ENCODE measurements at places on chromosomes 2 and 18.

DNA sequence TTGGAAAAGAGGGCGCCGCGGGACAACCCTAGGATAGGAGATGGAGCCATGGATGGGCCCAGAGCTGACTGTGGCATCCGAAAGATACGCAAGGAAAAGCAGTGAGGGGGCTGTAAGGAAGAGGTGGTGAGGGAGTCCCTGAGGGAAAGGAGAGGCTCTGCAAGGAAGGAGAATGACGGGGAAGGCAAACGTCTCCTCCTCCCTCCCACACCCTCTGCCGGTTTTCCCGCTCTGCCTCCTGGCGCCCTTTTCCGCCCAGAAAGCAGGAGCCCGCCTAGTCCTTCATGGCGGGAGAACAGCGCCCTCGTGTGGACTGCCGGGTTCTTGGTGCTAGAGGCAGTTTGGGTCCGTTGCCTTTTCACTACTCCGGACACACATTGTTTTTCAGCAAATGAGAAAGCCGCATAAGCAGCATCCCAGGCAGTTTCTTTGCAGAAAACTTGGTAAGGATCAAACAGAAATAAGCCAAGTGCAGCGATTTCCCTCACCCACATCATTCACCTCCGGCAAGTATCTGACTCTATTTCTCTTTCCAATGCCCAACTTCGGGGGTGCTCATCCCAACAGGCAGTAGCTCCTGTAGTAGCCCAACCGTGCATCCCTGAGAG is 200.4 kb downstream of the INO80D start:
- peak; percentile 29 for DNase-seq

- no peak for DNase-seq
Measured at GRCh38 chr2:137775529-137775928, 188.7 kb upstream of the HNMT start.

DNA sequence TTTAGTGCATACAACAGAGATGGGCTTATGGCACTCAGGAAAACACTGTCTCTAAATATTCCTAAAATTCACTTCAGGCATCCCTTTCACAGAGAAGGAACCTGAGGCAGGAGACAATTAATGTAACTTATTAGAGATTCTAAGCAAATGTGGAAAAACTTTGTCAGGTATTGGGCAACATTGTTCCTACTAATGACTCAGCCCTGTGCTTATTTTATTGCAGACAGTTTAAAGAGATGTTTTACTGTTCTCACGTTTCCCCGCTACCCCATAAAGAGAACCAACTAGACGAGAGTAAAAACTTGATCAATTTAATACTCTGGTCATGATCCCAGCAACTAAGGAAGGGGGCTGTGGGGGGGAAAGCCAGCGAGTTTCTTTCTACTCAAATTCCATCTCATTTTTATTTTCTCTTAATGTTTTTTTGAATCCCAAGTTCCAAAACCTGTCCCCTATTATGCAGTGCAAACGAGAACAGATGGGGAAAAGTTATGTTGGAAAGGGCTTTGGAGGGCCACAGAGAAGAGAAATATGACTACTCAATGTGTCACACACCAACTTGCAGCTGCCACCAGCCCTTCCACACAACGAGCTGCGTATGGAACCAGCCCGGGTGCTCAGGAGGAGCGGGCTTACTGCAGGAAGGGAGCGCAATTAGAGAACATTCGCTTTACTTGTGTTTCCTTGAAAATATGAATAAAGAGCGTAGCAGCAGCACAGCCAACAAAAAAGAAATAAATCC is 18.7 kb upstream of the ACVR1 start:
- no peak for DNase-seq

DNA sequence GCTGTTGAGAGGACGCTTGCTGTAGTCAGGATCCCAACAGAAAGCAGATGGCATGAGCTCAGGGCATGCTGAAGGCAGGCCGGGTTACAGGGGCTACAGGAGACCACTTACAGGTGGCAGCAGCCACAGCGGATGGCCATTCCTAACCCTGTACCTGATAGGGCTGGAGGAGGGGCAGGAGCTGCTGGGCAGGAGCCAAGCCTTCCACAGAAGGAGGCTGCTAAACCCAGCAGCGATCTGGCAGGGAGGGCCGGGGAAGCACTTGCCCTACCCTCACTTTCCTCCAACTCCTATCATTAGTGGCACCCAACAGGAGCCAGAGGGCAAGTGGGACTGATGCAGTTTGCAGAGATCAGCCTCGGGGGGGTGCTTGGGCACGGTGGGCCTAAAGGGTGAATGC is 2.0 kb downstream of the ASB18 start:
- no peak for DNase-seq

DNA sequence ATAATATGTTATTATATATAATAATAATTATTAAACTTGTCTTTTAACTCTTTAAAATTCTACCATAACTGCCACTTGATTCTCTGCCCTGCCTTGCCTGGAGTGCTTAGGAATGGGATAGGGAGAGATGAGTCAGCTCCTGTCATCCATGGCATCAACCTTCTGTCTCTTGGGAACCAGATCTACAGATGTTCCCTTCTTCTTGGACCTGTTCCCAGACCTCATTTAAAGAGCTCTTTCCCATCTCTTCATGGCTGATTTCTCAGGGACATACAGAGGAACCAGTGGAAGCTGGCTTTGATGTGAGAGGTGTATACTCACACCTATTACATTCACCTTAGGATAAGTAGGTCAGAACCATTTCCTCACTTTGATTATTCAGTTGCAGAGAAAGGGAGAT is 155.3 kb upstream of the MYO3B start:
- no peak for DNase-seq

DNA sequence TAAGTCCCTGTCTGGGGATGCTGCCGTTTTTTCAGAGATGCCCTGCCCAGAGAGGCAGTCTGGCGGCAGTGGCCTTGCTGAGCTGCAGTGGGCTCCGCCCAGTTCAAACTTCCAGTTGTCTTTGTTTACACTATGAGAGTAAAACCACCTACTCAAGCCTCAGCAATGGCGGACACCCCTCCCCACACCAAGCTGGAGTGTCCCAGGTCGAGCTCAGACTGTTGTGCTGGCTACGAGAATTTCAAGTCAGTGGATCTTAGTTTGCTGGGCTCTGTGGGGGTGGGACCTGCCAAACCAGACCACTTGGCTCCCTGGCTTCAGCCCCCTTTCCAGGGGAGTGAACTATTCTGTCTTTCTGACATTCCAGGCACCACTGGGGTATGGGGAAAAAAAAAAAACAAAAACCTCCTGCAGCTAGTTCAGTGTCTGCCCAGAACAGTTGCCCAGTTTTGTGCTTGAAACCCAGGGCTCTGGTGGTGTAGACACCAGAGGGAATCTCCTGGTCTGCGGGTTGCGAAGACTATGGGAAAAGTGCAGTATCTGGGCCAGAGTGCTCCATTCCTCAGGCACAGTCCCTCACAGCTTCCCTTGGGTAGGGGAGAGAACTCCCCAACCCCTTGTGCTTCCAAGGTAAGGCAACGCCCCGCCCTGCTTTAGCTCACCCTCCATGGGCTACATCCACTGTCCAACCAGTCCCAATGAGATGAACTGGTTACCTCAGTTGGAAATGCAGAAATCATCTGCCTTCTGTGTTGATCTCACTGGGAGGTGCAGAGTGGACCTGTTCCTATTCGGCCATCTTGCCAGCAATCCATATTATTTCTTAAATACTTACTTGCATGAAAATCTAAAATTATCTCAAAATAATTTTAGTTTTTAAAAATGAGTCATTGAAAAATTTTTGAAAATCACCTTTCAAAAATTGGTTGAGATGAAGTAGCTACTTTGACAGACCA is 338.0 kb downstream of the OSR1 start:
- DNase-seq: no peak

DNA sequence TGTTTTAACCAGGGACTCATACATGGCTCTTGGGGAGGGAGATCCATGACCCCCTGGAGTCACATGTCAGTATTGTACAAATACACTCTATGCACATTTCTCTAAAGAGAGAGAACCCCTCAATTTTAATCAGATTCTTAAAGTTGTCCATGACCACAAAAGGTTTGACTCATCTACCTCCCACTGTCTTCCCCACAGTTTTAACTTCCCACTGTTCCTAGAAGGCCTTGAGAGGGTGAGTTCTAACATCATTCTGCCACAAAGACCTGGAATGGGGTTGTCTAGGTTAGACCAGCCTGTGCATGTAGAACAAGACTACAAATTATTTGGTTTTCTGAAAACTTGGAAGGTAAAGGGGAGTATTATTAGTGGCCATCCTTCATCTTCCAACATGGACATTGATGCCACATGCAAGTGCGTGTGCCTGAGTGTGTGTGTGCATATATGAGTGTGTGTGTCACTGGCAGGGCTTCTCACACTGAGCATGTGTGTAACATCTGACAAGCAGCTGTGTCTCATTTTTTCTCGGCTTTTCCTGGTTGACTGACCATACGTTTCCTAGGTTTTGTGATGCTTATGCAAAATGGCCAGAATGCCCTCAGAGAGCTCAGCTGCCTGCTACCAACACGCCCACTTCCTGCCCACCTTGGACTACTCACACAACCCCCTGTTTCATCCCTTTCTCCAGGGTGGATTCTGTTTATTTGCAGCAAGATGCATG is 94.6 kb upstream of the LGALSL start:
- no peak for DNase-seq

DNA sequence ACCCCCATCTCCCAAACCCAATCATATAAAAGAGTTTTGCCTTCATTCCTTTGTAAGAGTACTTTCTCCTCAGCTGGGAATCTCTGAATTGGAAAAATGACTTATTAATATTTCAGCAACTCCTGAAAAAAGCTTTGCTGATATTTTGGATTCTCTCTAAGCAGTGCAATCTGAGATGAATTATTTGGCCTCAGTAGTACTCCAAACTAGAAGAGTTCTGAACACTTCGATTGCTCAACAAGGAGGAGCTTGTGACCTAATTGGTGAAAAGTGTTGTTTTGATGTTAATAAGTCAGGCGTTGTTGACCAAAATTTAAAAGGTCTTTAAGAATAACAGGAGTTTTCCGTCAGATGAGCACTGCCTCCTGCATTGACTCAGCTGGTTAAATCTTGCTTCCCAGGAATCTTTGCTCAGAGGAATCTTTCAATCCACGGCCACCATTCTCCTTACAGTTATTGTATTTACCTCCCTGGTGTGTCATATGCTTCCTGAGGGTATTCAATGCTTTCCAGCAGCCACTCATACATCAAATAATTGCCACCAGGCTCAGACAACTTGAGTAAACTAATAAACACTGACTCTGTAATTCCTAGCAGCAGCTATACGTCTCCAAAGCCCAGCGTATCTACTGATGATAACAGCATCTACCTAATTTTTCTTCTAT is 24.5 kb upstream of the LIPG start:
- DNase-seq: no peak

- no peak for DNase-seq
Measured at GRCh38 chr2:169077674-169078240, 8.4 kb downstream of the DHRS9 start.

GRCh38 chr2:223846515-223846914 is 9.1 kb upstream of the AP1S3 start:
- DNase-seq: no peak

- peak; percentile 27 for DNase-seq
Measured at GRCh38 chr2:111119822-111120252, 877 bp upstream of the BCL2L11 start.

DNA sequence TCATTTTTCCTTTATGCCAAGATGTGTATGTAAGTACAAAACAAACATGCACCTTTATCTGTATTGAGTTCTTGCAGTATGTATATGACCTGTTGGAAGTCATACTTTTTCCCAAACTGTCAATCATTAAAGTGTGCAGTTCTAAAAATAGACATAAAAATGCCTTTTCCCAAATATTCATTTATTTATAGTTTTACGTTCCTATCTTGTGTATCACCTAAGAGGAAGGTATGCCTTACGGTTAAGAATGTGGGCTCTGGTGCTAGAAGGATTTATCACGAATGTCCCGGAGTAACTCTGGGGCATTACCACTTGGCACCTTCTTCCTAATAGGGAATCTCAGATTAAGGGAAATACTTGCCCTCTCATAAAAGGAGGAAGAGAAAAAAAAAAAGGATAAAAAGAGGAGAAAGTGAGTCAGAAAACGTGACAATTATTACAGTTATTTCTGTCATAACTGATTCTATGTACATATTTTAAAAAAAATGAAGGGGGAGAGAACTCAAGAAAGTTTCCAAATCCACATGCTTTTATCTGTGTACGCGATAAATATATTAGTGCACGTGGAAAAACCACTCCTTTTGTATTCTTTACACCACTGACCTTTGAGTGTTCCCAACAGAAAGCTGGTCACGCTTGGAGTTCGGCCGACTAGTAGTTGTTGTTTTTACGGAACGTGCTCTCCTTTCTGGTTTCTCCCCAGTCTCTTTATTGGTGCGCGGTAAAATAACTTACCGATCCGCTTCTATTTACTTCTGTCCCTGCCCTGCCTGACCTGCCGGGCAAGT is 721 bp downstream of the MCEE start:
- no peak for DNase-seq

DNA sequence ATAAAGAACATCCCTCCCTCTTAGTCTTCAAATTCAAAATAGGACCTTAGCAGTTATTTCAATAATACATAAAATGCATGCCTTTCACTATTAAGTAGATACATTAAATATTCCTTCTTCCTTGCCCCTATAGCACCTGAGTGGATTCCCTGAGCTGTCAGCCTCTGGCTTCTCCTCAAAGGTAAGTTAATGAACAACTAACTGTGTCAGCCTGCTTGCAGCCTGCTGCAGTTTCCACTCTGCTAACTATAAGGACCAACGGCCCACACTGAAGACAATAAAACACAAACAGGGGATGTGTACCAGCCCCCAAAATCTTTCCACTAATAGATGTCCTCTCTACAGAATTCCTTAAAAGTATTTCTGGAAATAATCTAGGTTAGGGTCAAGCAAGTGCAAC is 5.0 kb downstream of the KCTD1 start:
- no peak for DNase-seq

- DNase-seq: no peak
Measured at GRCh38 chr2:10047616-10048500, 4.5 kb downstream of the KLF11 start.

- no peak for DNase-seq
Measured at GRCh38 chr2:128320192-128320905, 1.7 kb upstream of the HS6ST1 start.

GRCh38 chr18:57807336-57808117 is 4.4 kb upstream of the ATP8B1 start:
- DNase-seq: no peak

DNA sequence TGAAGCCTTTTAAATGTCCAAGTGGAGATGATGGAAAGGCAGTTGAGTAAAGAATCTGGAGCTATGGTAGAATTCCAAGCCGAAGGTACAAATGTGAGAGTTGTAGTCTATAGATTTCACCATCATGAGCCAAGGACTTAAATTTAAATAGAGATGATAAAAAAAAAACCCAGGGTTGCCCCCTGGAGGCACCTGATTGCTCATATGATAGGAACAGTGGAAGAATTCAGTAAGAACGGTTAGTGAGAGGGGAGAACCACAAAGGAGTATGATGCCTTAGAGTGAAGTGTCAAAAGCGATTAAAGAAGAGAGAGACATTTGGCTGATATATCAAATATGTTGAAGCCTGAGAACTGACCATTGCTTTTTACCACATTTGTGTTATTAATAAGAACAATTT is 11.9 kb downstream of the NYAP2 start:
- DNase-seq: no peak

GRCh38 chr2:10500601-10501361 is 52.7 kb upstream of the ODC1 start:
- no peak for DNase-seq

GRCh38 chr2:120434492-120435308 is 88.8 kb downstream of the INHBB start:
- no peak for DNase-seq

GRCh38 chr2:95165030-95165370 is 609 bp upstream of the ZNF2 start:
- no peak for DNase-seq
